ENCODE measurements at places on chromosomes 4 and X. TPM values are rescaled to one million over a fixed set of nuclear protein-coding genes. Genes with fewer than 3 reads are reported as not detected.

The RIPPLY1 gene
- not detected for total RNA-seq

The PROM1 gene
- 34.5 TPM for total RNA-seq

The BEX1 gene
- total RNA-seq = 16.6 TPM

The USP17L22 gene
- total RNA-seq = not detected

The TNIP3 gene
- 0.14 TPM for total RNA-seq

The NXF3 gene
- not detected for total RNA-seq

The UGT2B15 gene
- not detected for total RNA-seq

The RASGEF1B gene
- 0.77 TPM for total RNA-seq

The C1QTNF7 gene
- total RNA-seq = not detected

GRCh38 chr4:121655320-121656268, 41.2 kb downstream of the ANXA5 start:
- no peak overlapping the region for H3K4me3 ChIP-seq
- peak; percentile 13 for DNase-seq
- no peaks in the 10 kb centered on the region for H3K4me1 ChIP-seq
- H3K27ac ChIP-seq = no peak overlapping the region

DNA sequence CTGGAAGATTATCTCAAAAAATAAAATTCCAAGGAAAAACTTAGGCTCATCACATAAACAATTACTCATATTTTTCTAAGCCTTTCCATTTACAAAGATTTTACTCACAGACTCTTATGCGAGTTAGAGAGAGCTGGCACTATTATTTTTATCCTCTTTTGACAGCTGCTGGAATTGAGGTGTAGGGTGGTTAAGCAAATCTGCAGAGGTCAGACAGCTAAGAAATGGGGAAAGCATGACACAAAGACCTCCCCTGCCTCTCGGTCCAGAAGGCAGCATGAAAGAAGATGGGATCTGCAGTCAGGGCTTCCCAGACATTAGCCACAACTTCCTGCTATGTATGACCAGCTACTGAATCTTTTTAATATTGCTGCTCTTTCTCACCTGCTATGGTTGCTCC, 89.9 kb upstream of the CPEB2 start:
- no peak overlapping the region for H3K27ac ChIP-seq
- no peak overlapping the region for H3K4me3 ChIP-seq

- no peaks in the 10 kb centered on the region for H3K27me3 ChIP-seq
- no peak overlapping the region for H3K4me3 ChIP-seq
Observed at GRCh38 chrX:80285131-80285773, 135.0 kb upstream of the TENT5D start.

- H3K4me1 ChIP-seq = no peaks in the 10 kb centered on the region
- no peak overlapping the region for H3K27ac ChIP-seq
- H3K36me3 ChIP-seq = no peaks in the 10 kb centered on the region
- peak; percentile 29 for DNase-seq
- no peak overlapping the region for H3K4me3 ChIP-seq
- no peaks in the 10 kb centered on the region for H3K27me3 ChIP-seq
Observed at GRCh38 chrX:18448416-18448815, 23.0 kb downstream of the CDKL5 start.

DNA sequence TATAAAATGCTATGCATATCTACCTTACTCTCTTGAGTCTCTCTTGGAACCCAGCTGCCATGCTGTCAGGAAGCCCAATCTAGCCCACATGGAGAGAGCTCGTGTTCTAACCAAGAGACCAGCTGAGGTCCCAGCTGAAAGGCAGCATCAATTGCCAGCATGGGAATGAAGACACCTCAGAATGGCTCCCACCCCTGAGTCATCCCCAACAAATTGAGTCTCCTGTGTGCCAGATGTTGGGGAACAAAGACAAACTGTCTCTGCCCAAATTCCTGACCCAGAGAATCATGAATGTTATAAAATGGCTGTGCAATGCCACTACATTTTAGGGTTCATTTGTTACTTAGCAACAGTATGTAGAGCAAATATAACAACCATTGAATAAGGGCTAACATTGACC, 105.2 kb upstream of the STX18 start:
- no peak for DNase-seq
- H3K4me1 ChIP-seq = no peaks in the 10 kb centered on the region
- H3K27ac ChIP-seq = no peak overlapping the region
- no peaks in the 10 kb centered on the region for H3K27me3 ChIP-seq
- H3K4me3 ChIP-seq = no peak overlapping the region
- no peaks in the 10 kb centered on the region for H3K36me3 ChIP-seq

DNA sequence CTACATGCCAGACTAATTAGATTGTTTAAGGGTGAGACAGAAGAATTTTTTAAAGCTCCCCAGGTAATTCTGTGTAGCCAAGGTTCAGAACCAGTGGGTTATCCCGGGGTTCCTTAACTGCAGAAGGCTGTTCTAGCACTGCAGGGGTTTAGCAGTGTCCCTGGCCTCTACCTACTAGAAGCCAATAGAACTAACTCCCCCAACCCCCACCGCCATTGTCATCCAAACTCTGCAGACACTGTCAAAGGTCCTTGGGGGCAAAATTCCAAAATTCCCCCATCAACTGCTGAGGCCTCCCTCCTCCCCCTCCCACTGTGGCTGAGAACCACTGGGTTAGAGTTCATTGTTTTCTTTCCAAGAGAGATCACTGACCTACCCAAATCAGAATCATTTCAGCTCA, 66.4 kb downstream of the MOSPD2 start:
- H3K36me3 ChIP-seq = no peaks in the 10 kb centered on the region
- DNase-seq = no peak
- no peak overlapping the region for H3K4me3 ChIP-seq
- H3K27ac ChIP-seq = no peak overlapping the region

DNA sequence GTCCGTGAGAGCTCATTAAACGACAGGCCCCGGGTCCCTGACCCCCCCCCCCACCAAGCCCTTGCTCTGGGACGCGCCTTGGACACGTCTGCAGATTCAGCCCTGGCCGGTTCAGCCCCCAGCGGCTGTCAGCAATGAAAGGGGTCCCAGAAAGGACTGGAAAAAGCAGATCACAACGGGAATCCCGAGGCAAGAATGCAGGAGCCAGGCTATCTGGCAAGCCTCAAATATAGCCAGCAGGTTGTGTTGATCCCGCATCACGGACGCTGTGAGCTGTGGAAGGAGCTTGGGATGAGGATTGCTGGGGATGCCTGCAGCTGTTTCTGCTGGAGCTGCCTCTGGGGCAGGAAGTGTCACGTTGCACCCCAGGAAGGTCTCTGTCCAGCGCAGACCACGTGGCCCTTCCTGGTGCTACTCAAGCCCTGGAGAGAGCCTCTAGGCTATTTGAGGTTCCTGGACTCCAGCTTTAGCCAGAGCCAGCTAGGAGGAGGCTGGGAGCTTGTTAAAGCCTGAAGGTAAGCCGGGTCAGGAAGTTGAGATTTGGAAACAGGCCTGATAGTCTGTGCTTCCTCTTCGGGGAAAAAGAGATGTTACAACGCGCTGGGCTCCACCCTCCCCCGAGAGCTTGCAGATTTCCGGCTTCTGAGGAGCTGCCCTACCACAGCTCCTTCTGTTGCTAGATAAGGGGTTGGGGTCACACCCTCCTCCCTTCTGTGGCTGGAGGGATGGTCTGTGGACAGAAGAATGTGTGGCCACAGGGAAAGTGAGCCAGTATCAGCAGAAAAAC, 19.3 kb upstream of the CSF2RA start:
- no peaks in the 10 kb centered on the region for H3K36me3 ChIP-seq
- H3K27me3 ChIP-seq = no peaks in the 10 kb centered on the region
- no peaks in the 10 kb centered on the region for H3K4me1 ChIP-seq
- no peak overlapping the region for H3K27ac ChIP-seq
- no peak overlapping the region for H3K4me3 ChIP-seq

DNA sequence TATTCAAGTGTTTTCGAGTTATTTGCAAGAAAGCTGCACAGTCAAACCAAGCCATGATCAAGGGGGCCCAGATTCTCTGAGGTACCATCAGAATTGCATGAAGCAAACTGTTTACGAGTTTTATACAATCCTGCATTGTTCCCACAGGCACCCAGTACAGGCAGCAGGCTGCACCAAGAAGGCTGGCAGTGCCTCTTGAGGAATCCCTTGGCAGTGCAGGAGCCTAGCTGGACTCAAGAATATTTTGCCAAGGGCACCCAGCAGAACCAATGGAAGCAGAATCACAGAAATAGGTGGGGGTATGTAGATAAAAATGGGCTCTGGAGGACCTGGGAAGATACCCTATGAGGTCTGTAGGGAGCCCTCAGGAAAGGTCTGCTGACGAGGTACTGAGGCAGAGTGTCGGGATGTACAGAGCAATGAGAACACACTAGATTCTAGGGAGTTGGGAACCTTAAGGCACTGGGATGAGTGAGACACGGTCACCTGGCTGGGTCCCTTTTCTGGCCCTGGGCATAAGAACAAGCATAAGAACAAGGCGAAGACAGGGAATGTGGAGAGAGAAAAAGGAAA, 2.5 kb upstream of the PLP1 start:
- no peak overlapping the region for H3K27ac ChIP-seq
- H3K27me3 ChIP-seq = no peaks in the 10 kb centered on the region
- DNase-seq = no peak
- no peaks in the 10 kb centered on the region for H3K36me3 ChIP-seq
- peaks cover 1% of the 10 kb centered on the region for H3K4me1 ChIP-seq

- no peak overlapping the region for H3K27ac ChIP-seq
- no peaks in the 10 kb centered on the region for H3K27me3 ChIP-seq
- H3K4me3 ChIP-seq = no peak overlapping the region
Observed at GRCh38 chrX:9638871-9639270, 126.8 kb downstream of the GPR143 start.

DNA sequence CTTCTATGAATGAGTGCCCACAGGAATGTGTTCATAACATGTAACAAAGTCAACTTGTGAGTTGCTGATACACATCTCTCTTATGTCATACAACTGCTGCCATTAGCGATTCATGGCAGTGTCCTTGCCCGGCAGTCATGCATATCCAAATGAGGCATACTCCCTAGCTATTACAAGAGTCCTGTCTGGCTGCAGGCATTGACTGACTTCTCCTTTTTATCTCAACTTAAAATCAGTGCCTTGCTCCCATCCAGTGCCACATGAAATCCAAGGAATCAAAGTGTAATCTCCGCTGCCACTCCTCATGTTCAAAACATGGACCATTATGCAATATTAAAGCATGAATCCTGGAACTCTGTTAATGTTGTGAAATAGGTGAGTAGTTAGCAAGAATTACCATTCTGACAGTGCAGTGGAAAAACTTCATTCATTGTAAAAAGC, 348.9 kb upstream of the FTHL17 start:
- no peak overlapping the region for H3K27ac ChIP-seq
- no peaks in the 10 kb centered on the region for H3K36me3 ChIP-seq
- no peak overlapping the region for H3K4me3 ChIP-seq
- H3K4me1 ChIP-seq = no peaks in the 10 kb centered on the region

GRCh38 chr4:86970447-86971354, 35.9 kb downstream of the AFF1 start:
- no peaks in the 10 kb centered on the region for H3K36me3 ChIP-seq
- no peak overlapping the region for H3K4me3 ChIP-seq
- H3K27me3 ChIP-seq = no peaks in the 10 kb centered on the region
- H3K4me1 ChIP-seq = no peaks in the 10 kb centered on the region

GRCh38 chr4:30265716-30266115, 454.5 kb upstream of the PCDH7 start:
- DNase-seq = no peak
- H3K27ac ChIP-seq = no peak overlapping the region
- H3K4me3 ChIP-seq = no peak overlapping the region
- H3K36me3 ChIP-seq = no peaks in the 10 kb centered on the region

GRCh38 chr4:2295900-2296442, 34.1 kb upstream of the MXD4 start:
- H3K36me3 ChIP-seq = no peaks in the 10 kb centered on the region
- H3K4me3 ChIP-seq = no peak overlapping the region
- no peak for DNase-seq
- no peak overlapping the region for H3K27ac ChIP-seq
- no peaks in the 10 kb centered on the region for H3K4me1 ChIP-seq

GRCh38 chrX:133555782-133556458, 140.6 kb upstream of the GPC4 start:
- DNase-seq = no peak
- no peaks in the 10 kb centered on the region for H3K27me3 ChIP-seq
- H3K4me1 ChIP-seq = no peaks in the 10 kb centered on the region
- H3K4me3 ChIP-seq = no peak overlapping the region
- no peak overlapping the region for H3K27ac ChIP-seq

DNA sequence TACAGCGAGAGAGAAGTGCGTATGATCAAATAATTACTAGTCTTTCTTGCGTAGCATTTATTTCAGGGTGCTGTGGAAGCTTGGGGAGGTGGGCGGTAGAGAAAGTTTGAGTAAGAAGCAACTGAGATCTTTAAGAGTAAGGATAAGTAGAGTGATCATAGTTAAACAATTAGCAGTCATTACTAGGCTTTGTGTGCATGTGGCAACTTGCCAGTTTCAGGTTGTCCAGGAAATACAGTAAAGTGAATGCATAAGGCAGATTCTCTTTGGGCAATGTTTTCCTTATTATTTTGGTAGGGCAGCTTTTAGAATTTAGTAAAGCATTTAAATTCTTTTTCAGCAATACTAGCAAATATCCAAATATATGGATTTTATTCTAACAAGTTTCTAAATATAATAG, 57.0 kb downstream of the HPGDS start:
- no peak overlapping the region for H3K4me3 ChIP-seq
- no peaks in the 10 kb centered on the region for H3K4me1 ChIP-seq
- H3K27me3 ChIP-seq = no peaks in the 10 kb centered on the region
- H3K27ac ChIP-seq = no peak overlapping the region
- peaks cover 47% of the 10 kb centered on the region for H3K36me3 ChIP-seq

All from astrocyte (in vitro differentiated cells and primary cell).